ENCODE measurements at places on chromosomes 3 and 15.

GRCh38 chr15:72758182-72758581, 25.4 kb downstream of the ADPGK start:
- peak; percentile 81 for DNase-seq

DNA sequence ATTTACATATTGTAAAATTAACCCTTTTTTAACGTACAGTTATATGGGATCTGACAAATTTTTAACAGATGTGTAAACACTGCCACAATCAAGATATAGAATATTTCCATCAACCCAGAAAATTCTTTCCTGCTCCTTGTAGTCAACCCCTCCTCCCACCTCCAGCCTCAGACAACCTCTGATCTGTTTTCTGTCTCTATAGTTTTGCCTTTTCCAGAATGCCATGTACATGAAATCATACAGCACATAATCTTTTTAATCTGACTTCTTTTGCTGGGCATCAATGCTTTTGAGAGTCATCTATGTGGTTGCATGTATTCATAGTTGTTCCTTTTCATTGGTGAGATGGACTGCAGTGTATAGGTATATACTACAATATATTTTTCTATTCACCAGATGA, 153.0 kb downstream of the SMAD6 start:
- no peak for DNase-seq

DNA sequence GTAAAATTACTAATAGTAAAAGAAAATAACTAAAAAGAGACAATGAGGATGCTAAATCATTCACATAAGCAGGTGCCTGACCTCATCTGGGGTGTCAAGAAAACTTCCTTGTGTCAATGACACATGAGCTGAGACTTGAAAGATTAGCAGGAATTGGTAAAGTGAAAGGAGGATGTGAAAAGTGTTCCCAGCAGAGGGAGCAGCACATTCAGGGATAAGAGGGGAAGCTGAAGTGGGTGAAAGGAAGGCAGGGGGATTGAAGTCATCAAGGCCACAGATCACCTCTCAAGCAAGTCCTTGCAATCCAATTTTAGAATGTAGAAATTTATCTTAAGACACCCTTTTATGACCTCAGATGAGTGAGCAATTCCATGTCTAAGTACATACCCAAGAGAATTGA, 60.2 kb upstream of the ACP3 start:
- peak; percentile 55 for DNase-seq

- DNase-seq = no peak
Observed at GRCh38 chr3:172559020-172559419, 35.8 kb upstream of the TNFSF10 start.

DNA sequence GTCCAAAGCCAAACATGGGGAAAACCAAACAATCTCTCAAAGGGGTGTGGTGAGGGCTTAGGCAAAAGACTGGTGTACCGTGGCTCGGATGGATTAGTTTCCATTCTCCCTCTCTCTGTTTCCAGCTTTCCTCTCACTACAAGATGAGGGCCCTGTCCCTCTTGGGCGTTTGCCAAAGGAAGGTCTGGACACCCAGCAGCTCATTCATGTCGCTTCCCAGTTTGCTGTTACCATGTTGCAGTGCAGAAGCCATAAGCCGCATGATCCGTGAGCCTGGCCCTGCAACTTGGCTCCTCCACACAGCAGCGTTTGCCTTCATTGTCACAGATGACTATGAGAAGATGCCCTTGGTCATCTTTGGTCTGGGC, 92.2 kb downstream of the APBA2 start:
- no peak for DNase-seq

- peak; percentile 83 for DNase-seq
Observed at GRCh38 chr15:64809649-64810496, 15.6 kb downstream of the PIF1 start.

- DNase-seq = no peak
Observed at GRCh38 chr3:60475096-60475495, 776.2 kb downstream of the FHIT start.

DNA sequence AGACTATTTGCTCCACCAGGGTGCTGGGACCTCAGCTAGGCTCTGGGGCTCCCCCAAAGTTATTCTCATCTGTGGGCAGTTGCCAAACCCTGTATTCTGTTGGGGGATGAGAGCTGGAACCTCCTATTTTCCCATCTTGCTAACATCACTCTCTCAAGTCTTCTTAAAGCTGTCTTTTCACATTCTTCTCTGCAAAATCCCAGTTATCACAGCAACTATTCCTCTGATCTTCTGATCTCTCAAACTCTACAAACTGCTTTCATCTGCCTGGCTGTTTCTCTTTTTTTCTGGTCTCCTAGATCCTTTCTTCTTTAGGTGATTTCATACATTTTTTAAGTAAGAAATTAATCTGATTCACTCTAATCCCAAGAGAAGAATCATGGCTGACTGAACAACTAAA, 10.7 kb upstream of the ADAMTSL3 start:
- no peak for DNase-seq

- DNase-seq = no peak
Observed at GRCh38 chr3:149494759-149495580, 20.5 kb downstream of the TM4SF4 start.

DNA sequence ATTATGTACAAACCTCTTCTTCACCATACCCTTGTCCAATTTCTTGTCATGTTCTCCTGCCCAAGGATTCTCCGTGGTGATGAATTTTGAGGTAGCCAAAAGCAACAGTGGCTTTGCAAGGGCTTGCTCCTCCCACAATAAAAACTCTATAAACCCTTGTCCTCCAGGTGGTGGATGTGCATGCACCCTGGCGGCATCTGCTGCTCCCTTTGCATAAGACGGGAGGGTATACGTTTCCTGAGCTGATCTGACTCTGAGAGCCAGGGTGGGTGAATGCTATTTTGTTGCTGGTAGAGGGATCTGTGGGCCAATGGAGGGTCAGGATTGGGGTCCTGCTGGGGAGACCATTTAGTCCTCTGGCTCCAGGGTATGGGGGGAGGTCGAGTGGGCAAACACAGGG, 5.4 kb downstream of the DNAH1 start:
- DNase-seq = no peak

DNA sequence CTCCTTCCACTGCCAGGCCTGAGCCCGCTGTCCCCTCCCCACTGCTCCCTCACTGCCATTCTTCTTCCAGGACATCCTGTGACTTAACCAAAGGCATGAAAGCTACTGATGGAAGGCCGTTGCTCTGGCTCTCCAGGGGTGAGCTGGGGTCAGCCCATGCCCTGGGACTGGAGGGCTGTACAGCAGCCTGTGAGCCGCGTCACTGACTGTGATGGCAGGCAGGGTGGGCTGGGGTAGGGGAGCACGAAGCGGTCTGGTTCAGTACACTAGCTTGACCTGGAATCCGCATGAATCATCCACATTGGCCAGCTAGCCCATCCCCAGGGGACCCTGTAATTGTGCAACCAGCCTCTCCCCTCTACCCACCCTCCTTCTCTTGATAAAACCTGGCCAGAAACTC, 30.8 kb downstream of the CORO2B start:
- no peak for DNase-seq

DNA sequence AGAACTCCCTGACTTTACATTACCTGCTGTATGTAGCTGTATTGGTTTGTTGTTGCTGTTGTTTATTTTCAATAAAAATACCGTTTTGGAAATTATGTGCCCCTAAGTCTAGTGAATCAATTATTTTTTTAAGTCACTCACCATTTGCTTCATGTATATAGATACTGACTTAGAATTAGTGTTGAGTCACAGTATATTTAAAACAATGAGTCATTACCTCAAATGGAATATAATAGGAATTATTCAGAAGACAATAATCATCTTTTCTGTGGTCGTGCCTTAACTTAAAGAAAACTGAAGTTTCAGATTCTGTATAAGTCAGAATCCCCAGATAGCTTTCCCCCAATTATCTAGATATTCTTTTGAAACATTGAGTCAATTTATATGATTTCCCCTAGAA, 21.0 kb upstream of the ALDH1A2 start:
- DNase-seq = peak; percentile 15

- DNase-seq = no peak
Observed at GRCh38 chr3:50491023-50491422, 12.4 kb downstream of the CACNA2D2 start.

DNA sequence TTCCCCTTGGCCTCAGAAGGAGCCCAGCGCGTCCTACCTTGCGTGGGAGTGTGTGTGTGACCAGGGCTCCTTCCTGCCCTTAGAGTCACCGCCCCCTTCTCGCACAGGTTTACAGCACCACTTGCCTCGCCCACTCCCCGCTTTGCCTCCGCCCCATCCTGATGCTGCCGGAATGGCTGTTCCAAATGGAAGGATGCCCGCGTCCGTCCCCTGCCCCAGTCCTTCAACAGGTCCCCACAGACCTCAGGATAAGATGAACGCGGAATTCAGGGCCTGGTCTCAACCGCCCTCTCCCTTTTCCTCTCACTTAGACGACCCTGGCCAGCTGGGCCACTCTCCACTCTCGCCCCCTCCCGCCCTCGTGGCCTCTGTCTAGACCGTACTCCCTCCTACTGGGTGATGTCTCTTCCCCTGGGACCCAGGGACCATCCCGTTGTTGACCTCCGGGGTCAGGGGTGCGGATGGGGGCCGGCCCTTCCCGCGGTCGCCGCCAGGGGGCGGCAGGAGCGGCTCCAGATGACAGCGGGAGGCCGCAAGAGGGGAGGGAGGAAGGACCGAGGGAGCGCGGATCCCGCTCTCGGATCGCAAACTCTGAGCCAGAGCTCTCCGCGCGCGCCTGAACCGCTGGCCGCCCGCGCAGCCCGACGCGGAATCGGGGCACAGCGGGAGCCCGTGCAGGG, at the start of gene THSD4:
TSS of gene THSD4 (plus strand) at position 585 of the 680 bp plus-strand sequence.
- peak; percentile 74 for DNase-seq
